ENCODE measurements at places on chromosomes 3 and 15.

GRCh38 chr3:106794442-106794841 lies 582.8 kb upstream of the CCDC54 start:
- DNase-seq: no peak

DNA sequence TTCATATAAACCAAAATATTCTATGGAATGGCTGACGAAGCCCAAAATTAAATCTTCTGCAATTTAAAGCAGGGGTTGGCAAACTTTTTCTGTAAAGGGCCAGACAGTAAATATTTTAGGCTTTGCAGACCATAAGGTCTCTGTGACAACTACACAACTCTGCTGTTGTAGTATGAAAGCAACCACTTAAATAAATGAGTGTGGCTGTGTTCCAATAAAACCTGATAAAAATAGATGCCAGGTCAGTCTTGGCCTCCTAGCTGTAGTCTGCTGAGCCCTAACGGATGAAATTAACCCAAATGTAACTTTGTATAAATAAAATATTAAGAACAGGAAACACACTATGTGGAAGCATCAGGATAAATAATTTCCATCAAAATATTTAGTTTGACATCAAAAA lies 104.2 kb downstream of the FBXL22 start:
- no peak for DNase-seq

DNA sequence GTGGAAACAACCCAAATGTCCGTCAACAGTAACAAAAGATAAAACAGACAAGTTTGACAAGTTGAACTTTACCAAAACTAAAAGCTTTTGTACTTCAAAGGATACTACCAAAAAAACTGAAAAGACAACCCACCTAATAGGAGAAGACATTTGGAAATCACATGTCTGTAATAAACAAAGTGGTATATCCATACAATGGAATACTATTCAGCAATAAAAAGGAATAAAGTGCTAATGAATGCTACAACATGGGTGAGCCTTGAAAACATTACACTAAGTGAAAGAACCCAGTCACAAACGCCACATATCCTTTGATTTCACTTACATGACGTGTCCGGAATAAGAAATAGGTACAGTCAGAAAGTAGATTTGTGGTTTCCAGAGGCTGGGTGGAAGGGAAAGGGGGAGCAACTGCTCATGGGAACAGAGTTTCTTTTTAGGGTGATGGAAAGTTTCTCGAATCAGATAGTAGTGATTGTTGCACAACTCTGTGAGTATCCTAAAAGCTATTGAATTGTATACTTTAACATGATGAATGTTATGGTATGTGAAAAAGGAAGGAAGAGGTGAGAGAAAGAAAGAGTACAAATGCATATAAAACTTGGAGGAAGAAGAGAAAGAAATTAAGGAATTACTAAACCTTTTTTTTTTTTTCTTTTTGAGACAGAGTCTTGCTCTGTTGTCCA lies 72.7 kb upstream of the ABHD2 start:
- no peak for DNase-seq

DNA sequence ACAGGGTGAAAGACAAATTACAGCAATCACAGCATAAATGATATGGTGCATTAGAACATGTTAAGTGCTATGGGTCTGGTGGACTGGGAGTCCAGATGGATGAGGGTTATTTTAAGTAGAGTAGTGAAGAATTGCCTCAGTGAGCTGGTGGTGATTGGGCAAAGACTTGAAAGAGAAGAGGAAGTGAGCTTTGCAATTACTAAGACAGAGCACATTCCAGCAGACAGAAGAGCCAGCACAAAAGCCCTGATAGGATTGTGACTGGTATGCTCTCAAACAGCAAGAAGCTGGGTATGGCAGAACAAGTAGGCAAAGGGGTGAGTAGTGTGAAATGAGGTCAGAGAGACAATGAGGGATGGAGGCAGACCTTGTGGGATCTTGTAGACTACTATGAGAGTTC lies 2.1 kb upstream of the ACKR4 start:
- DNase-seq: no peak

DNA sequence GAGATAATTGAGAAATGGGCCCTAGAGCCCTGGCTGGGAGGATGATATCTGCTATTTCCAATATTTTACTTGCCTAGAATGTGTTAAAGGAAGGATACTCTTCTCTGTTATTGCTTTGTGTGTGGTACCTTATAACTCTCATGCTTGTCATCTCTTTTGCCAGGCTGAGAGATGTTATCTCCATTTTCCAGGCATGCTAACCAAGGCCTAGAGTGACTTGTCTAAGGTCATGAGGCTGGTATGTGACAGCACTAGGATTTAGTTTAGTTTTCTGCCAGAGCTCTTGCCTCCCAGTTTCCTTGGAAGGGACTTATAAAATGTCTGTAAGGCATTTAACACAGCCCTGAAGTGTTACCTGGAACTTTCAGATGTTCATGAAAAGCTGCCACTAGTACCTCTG lies 1.4 kb downstream of the CLK3 start:
- DNase-seq: no peak

GRCh38 chr3:170956647-170957046 lies 48.2 kb upstream of the EIF5A2 start:
- no peak for DNase-seq

DNA sequence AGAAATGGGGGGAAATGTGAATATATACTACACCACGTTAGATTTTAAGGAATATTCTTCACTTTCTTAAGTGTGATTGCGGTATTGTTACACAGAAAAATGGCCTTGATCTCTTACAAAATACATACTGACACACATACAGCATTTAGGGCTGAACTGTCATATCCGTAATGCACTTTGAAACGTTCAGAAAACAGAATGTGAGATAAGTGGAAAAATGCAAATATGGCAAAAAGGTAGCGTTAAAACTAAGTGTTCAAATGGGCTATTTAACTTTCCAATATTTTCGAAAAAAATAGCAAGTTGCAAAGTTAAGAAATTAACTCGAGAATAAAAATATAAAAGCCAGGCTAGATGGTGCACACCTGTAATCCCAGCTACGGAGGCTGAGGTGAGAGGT lies 1.8 kb downstream of the ZNF280D start:
- no peak for DNase-seq

GRCh38 chr15:72358650-72359171 lies 17.1 kb downstream of the HEXA start:
- DNase-seq: peak; percentile 12

- no peak for DNase-seq
These were observed 8.8 kb downstream of the BCL2A1 start for GRCh38 chr15:79962178-79962577.

- DNase-seq: no peak
These were observed 188.8 kb downstream of the FEZF2 start for GRCh38 chr3:62184559-62184958.

- no peak for DNase-seq
These were observed 41.3 kb upstream of the ETV5 start for GRCh38 chr3:186150041-186150830.

DNA sequence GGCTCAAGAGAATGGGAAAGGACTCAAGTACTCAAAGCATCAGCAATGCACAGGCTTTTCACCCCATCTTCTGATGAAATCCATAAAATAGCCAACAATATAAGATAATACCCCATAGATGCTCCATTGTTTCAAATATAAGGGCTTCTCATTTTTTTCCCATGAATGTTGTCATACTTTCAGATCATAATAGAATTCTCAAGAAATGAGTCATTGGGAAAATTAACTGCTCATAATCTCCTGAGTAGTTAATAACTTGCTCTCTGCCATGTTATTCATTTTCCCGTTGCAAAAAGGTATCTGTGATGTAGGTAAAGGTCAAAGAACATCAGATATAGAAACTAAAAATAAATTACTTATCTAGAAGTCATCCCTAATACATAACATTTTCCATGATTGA lies 121.9 kb downstream of the NSUN3 start:
- no peak for DNase-seq

DNA sequence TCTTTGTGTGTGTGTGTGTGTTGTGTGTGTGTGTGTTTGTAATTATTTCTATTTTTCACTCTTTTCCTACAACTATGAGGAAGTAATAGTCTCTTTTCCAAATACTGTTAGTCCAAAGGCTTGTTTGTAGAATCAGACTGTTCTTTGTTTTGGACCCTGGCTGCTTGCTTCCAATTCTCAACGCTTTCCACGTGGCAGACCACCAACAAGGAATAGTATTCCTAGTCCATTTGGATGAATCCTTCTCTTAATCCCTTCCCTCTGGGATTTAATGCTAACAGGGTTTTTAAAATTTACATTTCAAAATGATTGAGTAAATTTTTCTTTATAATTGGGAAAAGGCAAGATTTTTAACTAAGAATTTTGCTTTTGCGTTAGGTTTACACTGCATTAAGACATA lies 62.7 kb downstream of the ADAMTSL3 start:
- DNase-seq: no peak

DNA sequence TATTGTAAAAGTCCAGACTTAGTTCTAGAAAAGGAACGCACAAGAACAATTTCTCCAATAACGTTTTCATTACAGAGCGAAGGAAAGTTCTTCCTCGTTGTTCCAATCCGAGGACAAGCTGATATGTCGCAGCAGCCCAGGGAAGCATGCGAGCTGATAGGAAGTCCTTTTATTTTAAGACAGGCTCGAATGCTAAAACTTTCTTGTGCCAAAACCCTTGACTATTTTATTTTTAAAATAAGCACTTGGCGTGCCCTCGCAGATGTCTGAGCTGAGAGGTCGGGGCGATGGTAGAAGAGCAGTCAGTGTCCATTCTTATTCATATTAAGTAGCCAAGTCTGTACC lies 433 bp upstream of the MITF start:
- DNase-seq: no peak

GRCh38 chr3:129068291-129068886 lies 7.8 kb downstream of the GP9 start:
- DNase-seq: no peak

- no peak for DNase-seq
These were observed 286.7 kb upstream of the SOX2 start for GRCh38 chr3:181425074-181425473.

- DNase-seq: no peak
These were observed 126.4 kb downstream of the P2RY1 start for GRCh38 chr3:152961323-152961722.

DNA sequence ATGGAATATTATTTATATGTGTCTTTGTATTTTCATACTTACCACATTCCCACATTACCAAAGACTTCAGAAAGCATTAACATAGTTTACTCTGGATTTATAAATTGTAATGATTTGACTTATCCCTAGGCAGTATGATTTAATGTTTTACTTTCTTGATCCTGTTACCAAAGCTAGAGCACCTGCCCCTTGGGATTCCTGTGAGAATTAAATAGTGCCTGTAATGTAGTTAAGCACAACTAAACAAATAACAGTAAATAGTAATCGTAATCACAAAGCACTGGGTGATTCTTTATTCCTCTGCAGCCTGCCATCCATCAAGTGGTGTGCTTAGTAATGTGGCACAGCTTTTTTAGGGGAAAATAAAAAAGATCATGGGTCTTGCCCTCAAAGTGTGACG lies 39.1 kb downstream of the ATP2C1 start:
- no peak for DNase-seq

- peak; percentile 85 for DNase-seq
These were observed 1.4 kb downstream of the FES start for GRCh38 chr15:90885432-90886290.

DNA sequence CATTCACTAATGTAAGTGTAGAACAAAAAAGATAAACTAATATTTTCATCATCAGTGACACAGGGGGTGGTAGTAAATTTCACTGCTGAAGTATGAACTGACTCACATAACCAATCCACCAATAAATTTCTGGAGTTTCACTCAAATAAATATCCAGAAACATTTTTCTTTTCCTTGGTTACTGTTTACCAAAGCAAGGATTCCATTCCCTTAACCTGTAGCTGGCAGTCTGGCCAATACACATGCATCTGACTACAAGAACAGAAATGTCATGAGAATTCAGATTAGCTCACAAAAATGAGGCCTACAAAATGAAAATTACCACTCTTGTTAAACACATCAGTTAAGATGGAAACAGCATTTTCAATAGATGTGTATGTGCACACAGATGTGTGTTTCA lies 80.3 kb downstream of the STAG1 start:
- no peak for DNase-seq

DNA sequence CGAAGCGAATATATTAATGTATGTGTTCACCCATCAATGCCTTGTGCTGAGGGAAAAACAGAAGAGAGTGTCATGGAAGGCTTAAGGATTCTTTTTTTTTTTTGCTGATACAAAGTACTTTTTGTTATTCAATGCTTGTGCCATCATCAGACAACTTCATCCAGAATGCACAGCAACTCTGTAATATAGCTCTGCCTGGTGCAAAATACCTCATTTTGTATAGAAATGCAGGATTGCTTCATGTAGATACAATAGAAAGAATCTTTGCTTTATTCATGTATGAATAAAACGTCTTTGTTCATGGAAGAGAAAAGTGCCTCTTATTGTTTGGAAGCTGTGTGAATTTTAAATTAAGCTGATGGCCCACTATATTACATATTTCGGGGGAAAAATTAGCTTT lies 62.9 kb downstream of the SH3GL3 start:
- DNase-seq: no peak

- no peak for DNase-seq
These were observed 54.7 kb downstream of the ZNF280D start for GRCh38 chr15:56678571-56678970.

- DNase-seq: no peak
These were observed 212.3 kb upstream of the BHLHE40 start for GRCh38 chr3:4766716-4767499.

- no peak for DNase-seq
These were observed 28.2 kb upstream of the GOLGA6C start for GRCh38 chr15:75230016-75230343.

DNA sequence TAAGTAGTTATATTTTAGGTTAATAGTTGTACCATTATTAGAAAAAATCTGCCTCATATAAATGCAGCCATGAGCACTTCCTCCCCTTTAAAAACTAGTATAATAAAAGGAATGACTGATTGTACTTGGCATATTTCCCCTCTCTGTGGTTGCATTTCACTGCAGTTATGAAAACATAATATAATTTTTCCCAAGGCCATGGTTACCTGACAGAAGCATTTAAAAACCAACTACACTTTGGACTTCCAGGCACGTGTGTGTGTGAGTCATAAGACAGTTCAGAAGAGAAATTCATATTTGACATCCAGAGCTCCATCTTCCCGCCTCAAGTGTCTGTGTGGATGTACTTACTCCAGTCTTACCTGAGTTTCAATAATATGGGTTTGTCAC lies 828.2 kb upstream of the CFAP20DC start:
- DNase-seq: no peak

GRCh38 chr3:119598410-119599098 lies 869 bp downstream of the PLA1A start:
- no peak for DNase-seq

- no peak for DNase-seq
These were observed 14.1 kb downstream of the XXYLT1 start for GRCh38 chr3:195256639-195257453.

DNA sequence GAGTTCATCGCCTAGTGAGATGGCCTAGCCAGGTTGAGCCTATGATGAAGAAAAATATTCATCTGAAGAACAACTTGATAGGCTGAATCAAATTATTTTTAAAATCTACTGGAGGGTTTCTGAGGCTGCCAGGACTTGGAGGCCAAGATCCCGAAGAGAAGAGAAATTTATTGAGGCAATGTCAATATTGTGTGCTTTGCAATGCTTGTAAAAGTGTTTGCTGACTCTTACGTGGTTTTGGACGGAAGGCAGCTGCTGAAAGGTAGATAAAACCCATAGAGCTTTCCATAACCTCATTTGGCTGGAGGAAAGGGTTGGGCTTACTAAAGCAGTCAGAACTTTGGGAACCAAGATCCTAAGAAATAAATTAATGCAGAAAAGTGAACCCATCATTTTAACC lies 361.0 kb upstream of the IL12A start:
- DNase-seq: no peak

GRCh38 chr3:175746308-175746707 lies 887.2 kb downstream of the NAALADL2 start:
- DNase-seq: no peak

GRCh38 chr15:100592898-100593297 lies 9.1 kb downstream of the LINS1 start:
- DNase-seq: no peak
